Placental pericyte (primary cell): ENCODE measurements at places on chromosomes 2 and 18. TPM values are rescaled to one million over a fixed set of nuclear protein-coding genes. Genes with fewer than 3 reads are reported as not detected.

GIGYF2 gene
- total RNA-seq, result 53.0 and 55.5 TPM in 2 replicates

PIAS2 gene
- 19.5 and 28.6 TPM in 2 replicates for total RNA-seq

SERPINB11 gene
- not detected in 2 replicates for total RNA-seq

TLX2 gene
- total RNA-seq, result not detected in 2 replicates

PDE11A gene
- 0.43 TPM in 1 of 2 replicates, not detected in the other for total RNA-seq

TBR1 gene
- total RNA-seq, result under 0.01 TPM in 1 of 2 replicates, not detected in the other

TMEM178A gene
- total RNA-seq, result 0.14 and 0.88 TPM in 2 replicates

PNO1 gene
- total RNA-seq, result 12.0 and 25.9 TPM in 2 replicates

EPAS1 gene
- total RNA-seq, result 115 and 649 TPM in 2 replicates

KCNE4 gene
- total RNA-seq, result 2.4 and 3.1 TPM in 2 replicates

KLHL29 gene
- total RNA-seq, result 2.0 and 3.1 TPM in 2 replicates

ZNF521 gene
- 33.6 and 41.8 TPM in 2 replicates for total RNA-seq

C1QL2 gene
- under 0.01 TPM in 1 of 2 replicates, not detected in the other for total RNA-seq

EFHD1 gene
- 0.14 and 0.22 TPM in 2 replicates for total RNA-seq

SEH1L gene
- 65.9 and 70.2 TPM in 2 replicates for total RNA-seq

GALNT14 gene
- total RNA-seq, result 0.14 TPM in 1 of 2 replicates, not detected in the other

MC4R gene
- not detected in 2 replicates for total RNA-seq

AAK1 gene
- total RNA-seq, result 80.5 and 86.5 TPM in 2 replicates

POTEF gene
- total RNA-seq, result not detected in 2 replicates

THSD7B gene
- total RNA-seq, result under 0.01 TPM in 1 of 2 replicates, not detected in the other

UGT1A5 gene
- not detected in 2 replicates for total RNA-seq

ZC3H15 gene
- total RNA-seq, result 53.7 and 64.8 TPM in 2 replicates

OXER1 gene
- total RNA-seq, result not detected in 2 replicates

ACMSD gene
- not detected in 2 replicates for total RNA-seq
